ENCODE measurements at places on chromosomes 7 and 10.

GRCh38 chr10:12701696-12702095, 299.8 kb downstream of the CCDC3 start:
- DNase-seq, result no peak

DNA sequence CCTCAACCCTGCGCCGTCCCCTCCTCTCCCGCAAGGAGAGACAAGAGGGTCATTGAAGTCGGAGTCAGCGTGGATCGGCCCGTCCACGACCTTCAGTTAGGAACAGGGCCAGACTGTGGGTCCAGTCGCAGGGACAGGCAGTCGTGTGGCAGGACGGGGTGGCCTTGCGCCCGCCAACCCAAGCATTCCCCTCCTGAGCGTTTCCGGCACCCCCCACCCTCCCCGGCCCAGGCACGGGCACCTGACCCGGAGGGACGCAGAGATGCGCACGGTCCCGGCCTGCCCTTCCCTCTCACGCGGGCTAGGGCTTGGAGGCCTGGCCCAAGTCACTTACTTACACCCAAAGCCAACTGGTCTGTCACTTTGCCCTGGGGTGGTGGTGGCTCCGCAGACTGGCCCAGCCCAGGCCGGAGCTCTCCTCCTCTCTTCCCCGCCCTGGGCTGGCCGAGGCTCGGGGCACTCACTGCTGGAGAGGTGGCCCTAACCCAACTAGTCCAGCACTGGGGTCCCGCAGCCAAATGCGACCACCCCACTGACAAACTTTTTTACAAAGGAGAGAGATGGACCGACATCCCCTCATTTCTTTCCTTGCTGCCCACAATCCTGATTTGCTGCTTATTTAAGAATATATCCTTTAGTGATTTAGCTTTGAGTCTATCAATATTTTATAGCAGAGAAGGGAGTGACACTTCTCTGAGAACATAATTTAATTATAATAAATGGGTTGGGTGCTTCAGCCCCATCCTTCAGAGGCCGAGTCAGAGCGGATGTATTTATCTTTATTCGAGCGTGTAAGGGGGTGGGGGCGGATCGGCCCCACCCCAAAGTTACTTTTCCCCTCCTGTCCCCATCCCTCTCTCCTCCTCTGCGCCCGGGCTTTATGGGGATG, 1.2 kb upstream of the UNCX start:
- DNase-seq, result no peak

DNA sequence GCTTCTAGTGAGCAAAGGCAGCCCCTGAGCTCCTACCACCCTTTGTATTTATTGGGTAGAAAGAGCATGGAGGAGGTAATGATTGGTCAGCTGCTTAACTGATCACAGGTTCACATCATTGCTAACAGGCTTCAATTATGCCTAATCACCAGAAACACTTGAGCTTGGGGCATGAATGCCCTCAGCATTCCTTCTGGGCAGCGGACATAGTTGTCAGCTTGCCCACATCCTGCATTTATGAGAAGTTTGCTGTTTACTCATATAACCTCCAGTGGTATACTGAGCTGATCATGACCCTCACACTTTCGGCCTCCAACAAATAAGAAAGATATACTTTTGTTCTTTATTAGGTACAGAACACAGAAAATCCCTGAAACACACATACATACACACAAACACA, 140.3 kb upstream of the ODAD2 start:
- no peak for DNase-seq

- no peak for DNase-seq
Observed at GRCh38 chr10:104170610-104171254, 48.8 kb downstream of the SFR1 start.

- no peak for DNase-seq
Observed at GRCh38 chr10:80323311-80323710, 33.2 kb downstream of the DYDC1 start.

- DNase-seq, result no peak
Observed at GRCh38 chr10:71221586-71222202, 9.3 kb downstream of the UNC5B start.

Data from activated T-helper 9 cell treated with anti-CD3 and anti-CD28 coated beads, Interleukin-2, amount 50 U/mL, for 16 hours (primary cell).